ENCODE measurements at places on chromosomes 11 and 22.

GRCh38 chr22:36606114-36606513 lies 77.1 kb upstream of the EIF3D start:
- DNase-seq: no peak

- no peak for DNase-seq
Measured at GRCh38 chr11:126853732-126854131, 146.8 kb downstream of the KIRREL3 start.

DNA sequence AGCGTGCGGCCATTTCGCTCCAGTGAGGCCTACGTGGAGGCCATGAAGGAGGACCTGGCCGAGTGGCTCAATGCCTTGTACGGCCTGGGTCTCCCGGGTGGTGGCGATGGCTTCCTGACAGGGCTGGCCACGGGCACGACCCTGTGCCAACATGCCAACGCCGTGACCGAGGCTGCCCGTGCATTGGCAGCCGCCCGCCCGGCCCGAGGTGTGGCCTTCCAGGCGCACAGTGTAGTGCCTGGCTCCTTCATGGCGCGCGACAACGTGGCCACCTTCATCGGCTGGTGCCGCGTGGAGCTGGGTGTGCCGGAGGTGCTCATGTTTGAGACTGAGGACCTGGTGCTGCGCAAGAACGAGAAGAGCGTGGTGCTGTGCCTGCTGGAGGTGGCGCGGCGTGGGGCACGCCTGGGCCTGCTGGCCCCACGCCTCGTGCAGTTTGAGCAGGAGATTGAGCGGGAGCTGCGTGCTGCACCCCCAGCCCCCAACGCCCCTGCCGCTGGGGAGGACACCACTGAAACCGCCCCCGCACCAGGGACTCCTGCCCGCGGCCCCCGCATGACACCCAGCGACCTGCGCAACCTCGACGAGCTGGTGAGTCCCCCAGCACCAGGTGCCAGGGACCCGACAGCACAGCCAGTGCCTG lies 1.8 kb downstream of the GAS2L1 start:
- no peak for DNase-seq

- DNase-seq: no peak
Measured at GRCh38 chr11:61742391-61742790, 10.0 kb upstream of the MYRF start.

GRCh38 chr11:120465921-120466534 lies 45.5 kb upstream of the GRIK4 start:
- DNase-seq: no peak

DNA sequence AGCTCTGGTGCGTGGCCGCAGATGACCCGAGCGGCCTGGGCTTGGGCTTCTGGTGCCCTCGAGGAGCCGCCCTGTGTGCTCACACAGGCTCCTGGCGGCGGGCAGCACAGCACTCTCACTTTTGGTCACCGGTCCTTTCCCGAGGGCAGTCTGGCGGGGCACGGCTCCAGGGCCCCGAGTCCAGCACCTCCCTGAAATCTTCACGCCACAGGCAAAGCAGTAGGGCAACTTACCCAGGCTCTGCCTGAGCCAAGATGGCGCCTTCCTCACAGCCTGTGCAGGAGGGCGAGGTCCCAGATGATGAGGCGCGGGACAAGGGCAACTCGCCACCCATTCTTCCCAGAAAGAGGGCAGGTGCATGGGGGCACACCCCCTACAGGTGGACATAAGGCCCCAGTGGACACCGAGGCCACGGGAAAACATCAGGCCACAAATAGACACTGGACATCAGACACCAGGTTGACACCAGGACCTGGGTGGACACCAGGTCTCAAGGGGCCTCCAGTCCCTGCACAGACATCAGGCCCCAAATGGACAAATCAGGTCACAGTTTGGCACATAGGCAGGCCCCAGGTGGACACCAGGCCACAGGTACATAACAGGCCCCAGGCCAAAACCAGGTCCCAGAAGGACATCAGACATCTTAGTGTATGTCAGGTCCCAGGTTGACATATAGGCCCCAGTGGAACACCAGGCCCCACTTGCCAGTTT lies 57.6 kb upstream of the SEPTIN5 start:
- no peak for DNase-seq
